ENCODE measurements at places on chromosomes 13 and 19.

GRCh38 chr13:66212511-66212910 is 1017.6 kb downstream of the PCDH9 start:
- no peak for DNase-seq

DNA sequence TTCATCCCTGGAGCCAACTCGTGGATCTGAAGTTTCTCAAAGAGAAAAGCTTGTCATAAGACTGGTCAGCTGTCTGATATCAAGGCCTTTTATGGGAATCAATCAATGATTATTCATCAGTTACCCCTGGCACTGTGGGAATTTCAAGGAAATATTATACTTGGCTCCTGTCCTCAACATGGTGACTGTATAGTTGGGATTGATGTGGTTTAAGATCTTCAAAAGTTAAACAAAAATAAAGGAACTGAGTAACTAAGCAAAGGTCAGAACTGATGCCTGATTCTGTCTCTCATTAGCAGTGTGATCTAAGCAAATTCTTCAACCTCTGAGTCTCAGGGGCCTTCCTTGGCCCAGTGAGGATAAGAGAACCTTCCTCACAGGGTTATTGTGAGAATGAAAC is 22.2 kb upstream of the SERPINE3 start:
- no peak for DNase-seq

DNA sequence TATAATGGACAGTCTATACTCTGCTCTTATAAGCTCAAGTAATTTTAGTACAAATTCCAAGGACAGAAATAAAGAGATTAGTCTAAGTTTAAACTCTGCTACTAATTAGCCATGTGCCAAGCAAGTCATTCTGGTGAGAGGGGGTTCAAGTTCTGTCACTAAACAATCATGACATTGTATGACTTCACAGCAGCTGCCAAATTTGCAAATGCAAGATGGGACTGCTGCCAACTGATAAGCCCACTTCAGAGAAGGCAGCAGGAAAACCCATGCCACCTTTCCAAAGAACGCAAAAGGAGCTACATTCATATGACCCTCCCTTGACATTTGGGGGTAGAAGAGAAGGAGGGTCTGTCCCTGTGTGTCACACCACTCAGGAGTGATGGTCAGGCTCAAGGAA is 60.7 kb upstream of the RFXAP start:
- no peak for DNase-seq

DNA sequence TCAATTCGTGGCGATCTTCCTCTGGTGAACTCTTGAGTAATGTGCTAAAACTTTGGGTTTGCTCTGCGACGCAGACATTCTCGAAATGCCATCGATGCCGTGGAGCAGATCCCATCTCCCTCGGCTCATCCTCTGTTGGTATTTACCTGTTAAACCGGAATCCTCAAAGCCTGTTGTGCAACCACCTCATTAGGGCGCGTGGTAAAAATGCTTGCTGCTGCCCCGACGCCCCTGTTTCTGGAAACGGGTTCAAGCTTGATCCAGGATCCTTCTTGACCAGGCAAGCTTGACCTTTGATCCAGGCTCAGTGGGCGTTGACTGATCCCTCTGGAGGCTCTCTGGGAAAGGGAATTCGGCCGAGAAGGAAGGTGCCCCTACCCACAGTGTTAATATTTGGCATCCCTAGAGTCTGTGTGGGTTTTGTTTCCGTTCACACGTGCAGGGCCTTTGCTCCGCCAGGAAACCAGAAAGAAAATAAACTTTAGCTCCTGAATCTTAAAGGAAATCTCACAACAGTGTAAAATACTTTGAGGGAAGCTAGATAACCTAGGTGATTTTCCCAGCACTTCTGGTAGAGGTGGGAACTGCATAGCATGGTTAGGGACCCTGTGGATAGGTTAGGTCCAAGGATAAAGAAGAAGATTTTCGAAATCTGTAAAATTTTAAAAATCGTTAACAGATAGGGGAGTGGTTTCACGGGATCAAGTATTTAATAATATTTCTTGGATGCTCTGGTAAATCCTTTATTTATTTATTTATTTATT is 1.1 kb downstream of the LSM14A start:
- DNase-seq = peak; percentile 5

GRCh38 chr19:18107235-18107634 is 9.7 kb downstream of the MAST3 start:
- no peak for DNase-seq

GRCh38 chr19:58409010-58409790 is 751 bp downstream of the ZNF584 start:
- DNase-seq = no peak

GRCh38 chr13:50244355-50244712 is 229.1 kb downstream of the KCNRG start:
- DNase-seq = no peak

- DNase-seq = no peak
Observed at GRCh38 chr13:92054389-92054788, 656.0 kb downstream of the GPC5 start.

DNA sequence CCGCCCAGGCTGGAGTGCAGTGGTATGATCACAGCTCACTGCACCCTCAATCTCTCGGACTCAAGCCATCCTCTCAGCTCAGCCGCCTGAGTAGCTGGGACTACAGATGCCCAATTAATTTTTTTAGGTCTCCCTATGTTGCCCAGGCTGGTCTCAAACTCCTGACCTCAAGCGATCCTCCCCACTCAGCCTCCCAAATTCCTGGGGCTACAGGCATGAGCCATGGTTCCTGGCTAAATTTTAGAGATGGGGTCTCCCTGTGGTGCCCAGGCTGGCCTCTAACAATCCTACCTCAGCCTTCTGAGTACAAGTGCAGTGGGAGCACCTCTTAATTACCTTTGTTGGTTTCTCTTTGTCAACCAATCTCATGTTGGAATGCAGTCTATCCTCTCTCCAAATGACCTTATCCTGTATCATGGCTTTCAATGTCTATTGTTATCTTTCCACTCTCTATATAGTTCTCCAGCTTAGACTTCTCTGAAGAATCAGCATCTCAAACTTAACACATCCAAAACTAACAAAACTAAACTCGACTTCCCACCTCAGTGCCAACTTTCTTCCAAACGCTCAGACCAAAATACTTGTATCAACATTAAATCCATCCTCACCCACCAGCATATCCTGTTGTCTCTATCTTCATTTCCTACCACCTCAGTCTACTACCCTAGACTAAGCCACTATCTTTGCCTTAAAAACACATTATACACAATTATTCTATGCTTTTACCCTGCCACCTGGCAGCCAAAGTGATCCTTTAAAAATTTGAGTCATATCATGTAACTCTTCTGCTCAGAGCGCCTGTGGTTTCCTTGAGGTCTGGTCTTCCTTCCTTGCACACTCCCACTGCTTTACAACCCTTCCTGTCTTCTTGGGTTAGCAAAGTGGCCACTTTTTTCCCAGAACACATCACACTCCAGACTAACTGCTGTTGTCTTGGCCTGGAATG is 6.7 kb downstream of the TPT1 start:
- peak; percentile 25 for DNase-seq

DNA sequence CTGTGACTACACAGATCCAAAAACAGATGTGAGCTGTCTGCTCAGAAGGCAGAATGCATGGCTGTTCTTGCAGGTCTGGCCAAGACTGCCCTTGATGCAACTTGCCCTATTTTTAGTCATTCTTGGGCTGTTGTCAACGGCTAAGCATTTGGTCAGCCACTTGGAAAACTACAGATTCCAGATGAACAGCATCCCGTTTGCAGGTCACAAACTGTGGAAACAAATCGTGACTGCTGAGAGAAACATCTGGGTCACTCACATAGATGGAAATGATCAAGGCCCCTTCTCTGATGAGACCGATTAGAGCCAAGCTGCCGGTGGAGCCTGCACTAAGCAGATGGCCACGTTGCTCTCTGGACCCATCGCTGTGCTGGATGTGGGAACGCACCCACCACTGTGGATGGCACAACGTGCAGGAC is 15.4 kb upstream of the METTL21C start:
- no peak for DNase-seq

DNA sequence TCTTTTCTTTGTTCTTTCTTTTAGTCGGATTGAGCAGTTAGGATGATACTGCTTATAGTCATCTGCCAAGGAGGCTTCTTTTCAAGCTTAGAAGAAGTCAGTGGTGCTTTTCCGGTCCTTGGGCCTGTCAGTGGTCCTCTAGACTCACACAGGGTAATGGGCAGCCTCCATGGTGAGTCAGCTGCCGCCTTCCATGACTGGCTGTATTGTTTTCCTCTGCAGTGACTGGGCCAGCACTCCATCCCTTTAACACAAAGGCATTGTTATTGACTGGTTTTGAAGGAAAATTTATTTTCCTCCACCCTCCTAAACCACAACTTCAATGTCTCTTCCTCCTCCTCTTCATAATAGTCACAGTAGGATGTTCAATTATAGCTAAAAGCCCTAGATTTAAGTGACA is 47.1 kb upstream of the CNMD start:
- no peak for DNase-seq

DNA sequence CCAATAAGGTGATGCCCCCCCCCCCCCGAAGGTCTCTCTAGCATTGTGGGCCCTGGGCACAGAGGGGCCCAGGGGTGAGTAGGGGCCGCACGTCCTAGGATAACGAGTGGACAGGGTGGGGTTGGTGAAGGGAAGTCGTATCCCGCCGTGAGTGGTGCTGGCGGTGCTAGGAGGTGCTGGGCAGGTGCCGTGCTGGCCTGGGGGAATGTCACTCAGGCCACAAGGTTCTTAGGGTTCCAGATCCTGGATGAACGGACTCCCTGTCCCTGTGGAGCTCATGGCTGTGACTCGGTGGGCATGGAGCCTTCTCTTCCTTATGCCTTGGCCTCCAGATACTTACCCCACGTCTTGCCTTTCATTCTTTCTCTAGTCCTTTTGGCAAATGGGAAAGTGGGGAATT is 157.4 kb upstream of the SOX1 start:
- DNase-seq = no peak

GRCh38 chr13:67493835-67494234 is 263.7 kb upstream of the PCDH9 start:
- no peak for DNase-seq

DNA sequence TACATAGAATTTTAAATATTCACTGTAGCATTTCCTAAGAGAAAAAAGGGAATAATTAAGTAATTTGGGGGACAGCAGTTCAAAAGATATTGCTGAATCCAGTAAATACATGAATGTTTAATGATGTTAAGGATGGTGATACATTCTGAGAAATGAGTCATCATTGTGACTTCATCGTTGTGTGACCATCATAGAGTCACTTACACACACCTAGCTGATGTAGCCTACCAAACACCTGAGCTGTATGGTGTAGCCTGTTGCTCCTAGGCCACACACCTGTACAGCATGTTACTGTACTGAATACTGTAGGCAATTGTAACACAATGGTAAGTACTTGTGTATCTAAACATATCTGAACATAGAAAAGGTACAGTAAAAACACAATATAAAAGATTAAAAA is 34.8 kb downstream of the ATP7B start:
- no peak for DNase-seq

DNA sequence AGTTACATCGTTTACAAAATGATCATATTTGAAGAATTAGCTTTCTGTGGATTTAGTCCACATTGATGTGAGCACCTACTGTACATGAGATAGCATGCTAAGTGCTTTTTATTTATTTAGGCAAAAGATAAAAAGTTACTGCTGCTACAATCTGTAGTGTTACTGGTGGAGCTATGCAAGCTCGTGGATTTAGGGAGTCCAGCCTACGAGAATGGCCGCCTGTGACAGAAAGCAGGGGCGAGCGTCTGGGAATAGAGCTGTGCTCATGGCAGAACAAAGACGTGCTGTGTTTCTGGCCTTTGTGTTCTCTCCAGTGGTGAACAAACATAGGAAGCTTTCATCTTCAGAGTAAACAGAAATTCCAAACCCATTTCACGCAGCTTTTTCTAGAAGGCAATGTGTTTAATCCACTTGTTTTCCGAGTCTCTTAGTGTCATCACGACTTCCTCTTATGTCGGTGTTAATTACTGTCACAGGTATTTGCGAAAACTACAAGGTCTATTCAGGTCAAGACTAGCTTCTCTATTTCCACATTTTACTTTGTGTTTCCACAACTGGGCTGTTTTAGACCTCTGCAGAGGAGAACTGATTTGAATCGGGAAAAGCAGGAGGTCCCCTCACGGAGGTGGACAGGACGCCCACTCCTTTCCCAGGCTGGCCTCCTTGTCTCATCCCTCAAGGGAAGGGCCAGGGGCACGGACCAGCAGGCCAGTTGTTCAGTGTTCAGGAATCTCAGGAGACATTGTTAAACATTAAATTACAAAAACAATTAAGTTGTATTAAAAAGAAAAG is 67.3 kb downstream of the ATP11A start:
- no peak for DNase-seq

- DNase-seq = no peak
Observed at GRCh38 chr19:33212436-33213172, 13.0 kb downstream of the SLC7A10 start.

- no peak for DNase-seq
Observed at GRCh38 chr13:85363504-85363903, 435.7 kb downstream of the SLITRK6 start.

GRCh38 chr19:39483141-39483540 is 2.5 kb downstream of the TIMM50 start:
- DNase-seq = no peak

DNA sequence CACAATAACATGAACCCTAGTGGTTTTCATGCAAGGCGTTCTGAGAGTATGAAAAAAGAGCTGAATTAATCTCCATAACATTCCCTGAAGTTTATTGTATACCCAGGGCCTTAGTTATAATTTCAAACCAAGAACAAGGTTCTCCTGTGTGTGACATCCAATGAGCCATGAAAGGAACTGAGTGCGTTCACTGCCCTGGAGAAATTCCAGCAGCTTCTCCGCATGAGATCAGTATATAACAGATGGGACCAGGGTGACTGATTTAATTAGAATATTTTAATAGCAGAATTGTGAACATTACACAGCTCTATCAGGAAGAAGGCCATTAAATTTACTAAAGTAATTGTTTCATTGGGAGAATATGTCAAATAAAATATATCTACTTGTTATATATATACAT is 1190.5 kb upstream of the SLC10A2 start:
- DNase-seq = no peak

GRCh38 chr13:40776232-40776631 is 5.2 kb upstream of the MRPS31 start:
- no peak for DNase-seq

DNA sequence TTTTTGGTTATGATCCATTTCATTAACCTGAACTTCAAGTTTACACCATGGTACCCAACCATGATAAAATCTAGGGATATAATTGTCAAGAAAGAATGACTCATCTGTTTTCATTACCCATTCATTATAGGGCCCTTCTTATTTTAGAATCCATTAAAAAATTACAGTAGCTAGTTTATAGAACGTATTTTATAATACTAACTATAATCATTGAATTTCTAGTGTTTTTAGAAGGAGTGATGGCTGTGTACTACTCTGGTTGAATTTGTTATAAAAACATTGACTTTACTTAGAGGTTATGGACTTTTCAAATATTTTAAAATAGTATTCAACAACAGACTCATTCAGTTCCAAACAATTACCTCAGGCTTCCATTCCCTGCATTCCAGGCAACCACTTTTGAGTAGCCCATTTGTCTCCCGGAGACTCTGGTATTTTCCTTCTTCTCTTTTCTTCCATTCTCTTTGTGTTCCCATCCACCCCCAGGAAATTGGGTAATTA is 71.9 kb upstream of the KLF12 start:
- DNase-seq = no peak

Data from T-helper 9 cell (primary cell).